ENCODE measurements at places on chromosomes 3 and 15.

GRCh38 chr3:174355505-174355904 is 503.6 kb upstream of the NAALADL2 start:
- no peak for DNase-seq

- DNase-seq, result no peak
These were observed 388.5 kb upstream of the THBS1 start for GRCh38 chr15:39192351-39192750.

DNA sequence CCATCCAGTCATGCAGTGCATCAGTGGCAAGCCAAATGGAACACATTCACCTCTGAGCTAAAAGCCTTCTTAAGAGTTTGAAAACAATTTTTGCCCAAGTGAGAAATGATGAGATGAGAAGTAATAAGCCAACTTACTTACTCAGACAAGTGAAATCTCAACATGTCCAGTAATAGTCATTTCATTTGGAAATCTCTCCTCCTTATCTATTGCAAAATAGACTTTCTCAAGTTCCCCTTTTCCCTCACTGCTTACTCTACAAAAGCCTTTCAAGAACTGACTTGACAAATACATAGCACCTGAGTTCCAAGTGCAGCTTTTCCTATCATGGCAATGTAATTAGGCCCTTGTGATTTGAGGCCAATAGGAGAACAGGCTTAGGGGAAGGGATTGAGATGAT is 282.3 kb downstream of the SLC9A9 start:
- no peak for DNase-seq

DNA sequence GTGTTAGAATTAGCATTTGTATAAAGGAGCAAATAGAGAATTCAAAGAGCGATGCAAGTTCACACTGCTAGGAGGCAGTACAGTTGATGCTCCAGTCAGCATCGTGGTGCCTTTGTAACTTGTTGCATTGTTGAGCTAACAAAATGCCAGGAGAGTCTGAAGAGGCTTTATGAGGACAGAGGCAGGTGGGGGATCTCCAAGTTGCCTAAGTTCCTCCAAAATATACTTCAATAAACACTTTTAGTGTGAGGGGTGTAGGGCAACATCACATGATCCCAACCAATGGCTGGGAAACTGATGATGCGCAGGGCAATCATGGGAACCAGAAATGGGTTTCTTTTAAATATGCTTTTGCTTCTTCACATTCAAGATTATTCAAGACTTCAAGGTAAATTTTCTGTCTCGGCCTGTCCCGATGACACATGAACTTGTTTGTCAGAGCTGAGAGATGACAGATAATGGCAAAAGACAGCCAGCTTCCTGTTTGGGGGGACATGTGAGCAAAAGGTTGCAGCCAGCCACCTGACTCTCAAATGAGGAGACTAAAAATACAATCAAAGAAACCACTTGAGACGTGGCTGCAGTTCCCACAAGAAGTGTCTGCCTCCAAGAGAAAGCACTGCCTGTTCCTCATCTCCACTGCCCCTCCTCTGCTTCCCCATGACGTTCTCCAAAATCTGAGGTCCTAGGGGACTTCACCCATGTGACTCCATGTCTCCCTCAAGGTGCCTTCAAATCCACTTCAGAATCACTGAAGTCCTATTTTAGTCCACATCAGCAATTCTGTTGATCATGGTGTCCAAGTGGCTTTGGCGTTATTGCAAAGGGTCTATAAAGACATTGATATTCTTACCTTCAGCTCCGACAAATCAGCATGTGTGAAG is 39.3 kb downstream of the KLHL6 start:
- DNase-seq, result peak; percentile 45

GRCh38 chr3:154050216-154050615 is 71.0 kb upstream of the ARHGEF26 start:
- DNase-seq, result no peak

DNA sequence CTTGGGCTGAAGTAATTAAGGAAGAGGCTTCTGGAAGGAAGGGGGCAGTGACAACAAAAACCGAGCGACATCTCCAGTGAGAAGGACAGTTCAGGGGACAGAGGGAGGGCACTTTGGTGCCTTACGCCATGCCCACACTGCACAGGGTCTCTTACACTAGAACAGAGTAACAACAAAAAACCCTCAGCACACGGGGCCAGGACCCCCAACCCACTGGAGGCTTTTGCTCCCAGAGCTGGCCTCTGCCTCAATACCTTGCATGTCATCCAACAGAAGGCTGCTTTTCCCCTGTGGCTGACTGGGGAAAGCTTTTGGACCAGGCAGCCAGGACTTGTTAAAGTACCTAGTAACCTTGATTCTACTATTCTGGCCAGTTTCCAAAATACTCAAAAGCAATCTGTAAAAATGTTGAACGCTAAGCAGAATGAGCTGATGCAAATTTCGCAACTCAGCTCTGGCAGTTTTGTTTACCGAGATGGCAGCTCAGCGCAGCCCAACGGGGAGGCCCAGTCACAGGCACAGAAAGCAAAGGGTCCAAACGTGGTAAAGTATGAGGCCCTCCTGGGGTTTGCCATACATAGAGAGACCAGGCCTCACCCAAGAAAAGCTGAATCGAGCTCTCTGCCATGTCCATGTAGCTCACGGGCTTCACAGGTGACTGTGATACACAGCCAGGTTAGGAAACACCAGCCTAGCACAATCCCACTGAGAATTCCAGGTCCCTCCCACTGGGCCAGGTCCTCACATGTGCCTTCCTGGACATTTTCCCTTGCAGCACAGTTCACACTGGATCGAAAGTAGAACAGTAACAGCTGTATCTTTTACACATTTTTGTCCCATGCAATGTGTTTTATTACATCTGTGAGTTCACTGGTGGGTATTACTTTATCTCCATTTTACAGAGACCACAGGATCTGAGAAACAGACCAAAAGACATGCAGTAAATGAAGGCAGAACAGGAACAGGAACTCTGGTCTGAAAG is 6.0 kb downstream of the CHCHD4 start:
- DNase-seq, result no peak

DNA sequence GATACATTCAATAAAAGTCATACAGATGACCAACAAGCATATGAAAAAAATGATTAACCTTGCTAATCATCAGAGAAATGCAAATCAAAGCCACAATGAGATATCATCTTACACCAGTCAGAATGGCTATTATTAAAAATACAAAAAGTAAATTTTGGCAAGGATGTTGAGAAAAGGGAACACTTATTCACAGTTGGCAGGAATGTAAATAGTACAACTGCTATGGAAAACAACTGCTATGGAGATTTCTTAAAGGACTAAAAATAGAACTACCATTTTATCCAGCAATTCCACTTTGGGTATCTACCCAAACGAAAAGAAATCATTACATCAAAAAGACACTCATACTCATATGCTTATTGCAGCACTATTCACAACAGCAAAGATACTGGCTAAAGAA is 1121.8 kb downstream of the TBL1XR1 start:
- DNase-seq, result no peak

DNA sequence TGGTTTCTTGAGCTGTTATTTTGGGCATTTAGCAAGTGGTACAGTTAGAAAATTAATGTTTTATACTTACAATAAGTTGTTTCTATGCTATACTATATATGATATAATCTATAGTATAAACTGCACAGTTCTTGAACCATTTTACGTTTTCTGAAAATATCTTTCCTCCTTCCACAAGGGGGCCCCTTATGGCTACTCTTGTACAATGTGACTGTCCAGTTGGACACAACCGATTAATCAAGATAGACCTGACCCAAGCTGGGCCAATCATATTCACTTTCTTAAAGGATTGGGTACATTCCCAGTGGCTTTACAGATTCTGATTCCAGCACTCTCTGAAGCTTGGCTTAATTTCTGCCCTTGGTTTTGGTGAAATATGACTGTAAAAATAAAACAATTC is 953.4 kb downstream of the AGBL1 start:
- DNase-seq, result no peak

- DNase-seq, result no peak
These were observed 101.1 kb upstream of the IGF1R start for GRCh38 chr15:98547275-98547674.

DNA sequence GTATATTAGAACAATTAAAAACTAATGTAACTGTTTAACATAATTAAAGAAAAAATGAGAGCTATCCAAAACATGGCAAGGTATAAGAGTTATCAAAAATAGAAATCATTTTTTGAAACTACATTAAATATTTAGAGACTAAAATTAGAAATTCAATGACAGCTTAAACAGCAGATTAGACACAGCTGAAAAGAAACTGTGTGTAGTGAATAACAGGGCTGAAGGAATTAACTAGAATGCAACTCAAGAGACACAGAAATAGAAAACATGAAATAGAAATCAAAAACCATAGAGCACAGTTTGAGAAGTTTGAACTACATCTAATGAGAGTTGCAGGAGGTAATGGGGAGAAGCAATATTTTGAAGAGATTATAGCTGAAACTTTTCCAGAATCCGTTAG is 59.9 kb upstream of the FBN1 start:
- no peak for DNase-seq

DNA sequence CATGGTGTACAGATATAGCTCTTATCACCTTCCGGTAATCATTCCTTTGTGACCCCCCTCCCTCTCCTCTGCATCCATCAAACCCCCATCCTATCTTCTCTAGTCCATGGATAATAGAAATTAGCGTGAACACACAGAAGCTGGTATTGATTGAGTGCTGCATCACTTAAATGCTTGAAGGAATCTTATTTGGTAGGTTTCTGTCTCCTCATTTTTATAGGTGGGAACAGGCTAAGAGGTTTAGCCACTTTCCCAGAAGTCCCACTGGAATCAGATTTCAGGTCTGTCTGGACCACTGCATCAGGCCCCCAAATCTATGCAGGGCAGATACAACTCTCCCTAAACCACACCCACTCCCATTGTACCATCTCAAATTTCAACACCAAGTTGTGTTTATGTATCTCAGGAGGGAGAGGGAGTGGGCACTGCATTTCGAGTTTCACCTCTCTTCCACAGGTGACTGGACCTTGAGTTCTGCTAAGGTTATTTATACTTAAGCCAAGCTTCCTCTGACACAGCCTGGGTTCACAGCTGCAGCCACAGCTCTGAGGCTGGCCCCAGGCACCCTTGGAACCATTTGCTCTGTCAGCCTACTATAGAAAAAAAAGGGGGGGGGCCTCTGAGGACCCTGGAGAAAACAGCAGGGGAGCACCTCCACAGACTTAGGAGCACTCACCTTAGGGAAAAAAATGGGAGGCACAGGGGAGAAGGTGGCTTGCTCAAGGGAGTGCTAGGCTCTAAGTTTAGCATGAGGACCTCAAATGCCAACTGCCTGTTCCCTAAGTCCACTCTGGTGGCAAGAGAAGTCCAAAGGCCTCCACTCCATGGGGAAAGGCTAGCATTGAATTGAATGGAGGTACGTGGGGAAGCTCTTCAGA is 2.1 kb upstream of the NMB start:
- no peak for DNase-seq

All from activated naive CD4-positive, alpha-beta T cell treated with Interleukin-2 at 50 U/mL for 16 hours (primary cell).